ENCODE measurements at places on chromosomes 16 and 17.

DNA sequence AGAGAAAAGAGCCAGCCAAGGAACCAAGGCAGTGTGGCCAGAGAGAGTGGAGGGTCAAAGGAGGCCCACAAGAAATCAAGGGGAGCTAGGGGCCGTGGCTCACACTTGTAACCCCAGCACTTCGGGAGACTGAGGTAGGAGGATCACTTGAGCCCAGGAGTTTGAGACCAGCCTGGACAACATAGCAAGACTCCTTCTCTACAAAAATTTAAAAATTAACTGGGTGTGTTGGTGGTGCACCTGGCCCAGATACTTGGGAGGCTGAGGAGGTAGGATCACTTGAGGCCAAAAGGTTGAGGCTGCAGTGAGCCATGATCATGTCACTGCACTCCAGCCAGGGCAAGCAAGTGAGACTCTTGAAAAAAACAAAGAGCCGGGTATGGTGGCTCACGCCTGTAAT is 18.9 kb upstream of the TFAP4 start:
- DNase-seq, result no peak

DNA sequence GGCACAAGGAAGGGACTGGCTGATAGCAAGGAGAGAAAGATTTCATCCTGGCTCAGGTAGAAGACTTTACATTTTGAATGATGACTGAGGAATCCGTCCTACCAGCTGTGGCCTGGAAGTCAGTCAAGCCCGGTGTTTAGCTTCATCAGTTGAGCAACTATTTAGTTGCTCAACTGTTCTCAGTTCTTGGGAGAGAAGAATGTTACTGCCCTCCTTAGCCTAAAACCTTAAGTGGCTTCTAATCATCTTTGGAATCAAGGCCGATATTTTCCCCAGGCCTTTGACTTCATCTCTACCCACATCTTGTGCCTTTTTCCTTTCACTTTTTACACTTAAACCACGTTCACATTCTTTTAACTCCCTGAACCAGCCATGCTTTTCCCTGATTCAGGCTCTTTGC is 17.3 kb upstream of the RBL2 start:
- DNase-seq, result no peak

GRCh38 chr17:1693339-1693738 is 8.7 kb upstream of the PRPF8 start:
- no peak for DNase-seq

- DNase-seq, result no peak
Observed at GRCh38 chr16:82864332-82865040, 237.7 kb downstream of the CDH13 start.

GRCh38 chr17:55259684-55260111 is 5.1 kb upstream of the HLF start:
- no peak for DNase-seq

DNA sequence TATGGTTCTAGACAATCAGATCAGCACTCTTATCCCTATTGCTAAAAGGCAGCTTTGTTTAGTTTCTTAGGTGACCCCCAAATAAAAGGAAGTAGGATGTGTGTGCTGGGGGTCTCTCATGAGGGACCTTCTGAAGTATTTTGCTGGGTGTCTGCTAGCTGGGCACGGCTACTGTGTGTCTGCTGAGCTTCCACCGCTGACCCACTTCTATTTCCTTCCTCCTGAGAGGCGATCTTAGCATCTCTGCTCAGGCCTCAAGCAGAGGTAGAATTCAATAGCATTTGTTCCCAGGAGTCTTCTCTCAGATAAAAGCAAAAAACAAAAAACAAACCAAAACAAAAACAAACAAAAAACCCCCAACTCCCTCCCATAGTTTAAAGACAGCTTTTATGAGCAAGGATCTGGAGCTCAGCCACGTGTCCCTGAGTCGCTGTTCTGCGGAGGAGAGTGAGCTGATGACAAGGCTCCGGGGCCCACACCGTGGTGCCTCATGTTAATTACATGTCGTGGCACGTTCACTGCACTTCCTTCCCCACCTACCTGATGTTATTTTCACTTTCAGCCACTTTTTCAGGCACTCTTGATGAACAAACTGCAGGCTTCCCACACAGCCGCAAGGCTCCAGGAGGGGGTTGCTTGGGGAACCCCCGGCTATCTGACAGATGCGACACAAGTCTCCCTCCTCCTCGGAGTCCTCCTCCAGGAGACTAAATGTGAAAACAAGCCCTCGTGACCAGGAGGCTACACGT is 83.5 kb downstream of the MARCHF10 start:
- peak; percentile 41 for DNase-seq

GRCh38 chr16:58177353-58177710 is 20.6 kb downstream of the CSNK2A2 start:
- DNase-seq, result no peak

GRCh38 chr16:66359012-66359411 is 7.5 kb upstream of the CDH5 start:
- no peak for DNase-seq

GRCh38 chr17:28865946-28866752 is 11.3 kb downstream of the ERAL1 start:
- DNase-seq, result no peak

DNA sequence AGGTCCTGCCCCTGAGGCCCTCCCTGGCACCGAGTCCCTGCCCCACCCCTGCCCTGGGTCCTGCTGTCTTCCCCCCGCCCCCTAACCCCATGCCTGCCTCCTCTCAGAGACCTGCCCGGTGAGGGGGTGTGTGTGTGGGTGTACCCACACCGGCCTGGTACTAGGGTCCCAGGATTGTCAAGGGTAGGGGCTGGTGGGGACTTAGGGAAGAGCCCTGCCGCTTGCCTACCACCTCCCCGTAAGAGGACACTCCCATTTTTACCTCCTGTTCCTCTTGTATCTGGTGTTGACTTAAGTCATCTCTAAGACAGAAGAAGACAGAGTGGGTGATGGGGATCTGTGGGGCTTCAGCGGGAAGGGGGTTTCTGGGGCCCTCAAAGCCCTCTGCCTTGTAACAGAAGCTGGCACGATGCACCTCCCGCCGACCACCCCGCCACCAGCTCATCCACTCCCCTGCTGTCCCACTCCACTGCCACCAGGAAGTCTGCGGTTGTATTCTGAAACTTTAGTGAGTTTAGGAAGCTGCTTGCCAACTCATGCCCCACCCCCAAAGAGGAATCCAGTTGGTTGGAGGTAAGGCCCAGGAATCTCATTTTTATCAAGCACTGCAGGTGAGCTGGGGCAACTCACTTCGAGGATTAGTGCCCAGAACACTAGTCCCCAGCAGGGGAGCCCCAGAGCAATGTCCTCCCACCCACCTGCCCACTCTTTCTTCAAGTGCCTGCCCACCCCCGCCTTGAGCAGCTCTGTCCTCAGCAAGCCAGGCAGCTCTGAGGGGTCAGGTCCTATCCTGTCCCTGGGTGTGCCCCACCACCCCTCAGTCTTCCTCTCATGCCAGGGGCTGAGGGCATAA is 5.6 kb downstream of the SPATA32 start:
- no peak for DNase-seq

DNA sequence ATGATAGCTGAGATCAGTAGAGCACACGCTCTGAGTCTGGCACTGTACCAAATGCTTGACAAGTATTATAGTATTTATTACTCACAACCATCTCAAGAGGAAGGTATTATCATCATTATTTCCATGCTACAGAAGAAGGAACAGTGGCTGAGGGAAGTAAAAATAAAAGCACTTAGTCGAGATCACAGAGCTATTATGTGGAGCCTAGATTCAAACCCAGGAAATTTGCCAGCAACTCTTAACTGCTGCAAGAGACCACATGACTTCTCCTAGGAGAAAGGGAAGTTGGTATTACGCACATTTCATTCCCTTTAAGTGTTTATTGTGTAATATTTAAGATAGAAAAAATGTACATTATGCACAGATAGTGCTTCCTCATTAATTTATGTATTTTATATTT is 1.0 kb upstream of the RHOT1 start:
- DNase-seq, result no peak

DNA sequence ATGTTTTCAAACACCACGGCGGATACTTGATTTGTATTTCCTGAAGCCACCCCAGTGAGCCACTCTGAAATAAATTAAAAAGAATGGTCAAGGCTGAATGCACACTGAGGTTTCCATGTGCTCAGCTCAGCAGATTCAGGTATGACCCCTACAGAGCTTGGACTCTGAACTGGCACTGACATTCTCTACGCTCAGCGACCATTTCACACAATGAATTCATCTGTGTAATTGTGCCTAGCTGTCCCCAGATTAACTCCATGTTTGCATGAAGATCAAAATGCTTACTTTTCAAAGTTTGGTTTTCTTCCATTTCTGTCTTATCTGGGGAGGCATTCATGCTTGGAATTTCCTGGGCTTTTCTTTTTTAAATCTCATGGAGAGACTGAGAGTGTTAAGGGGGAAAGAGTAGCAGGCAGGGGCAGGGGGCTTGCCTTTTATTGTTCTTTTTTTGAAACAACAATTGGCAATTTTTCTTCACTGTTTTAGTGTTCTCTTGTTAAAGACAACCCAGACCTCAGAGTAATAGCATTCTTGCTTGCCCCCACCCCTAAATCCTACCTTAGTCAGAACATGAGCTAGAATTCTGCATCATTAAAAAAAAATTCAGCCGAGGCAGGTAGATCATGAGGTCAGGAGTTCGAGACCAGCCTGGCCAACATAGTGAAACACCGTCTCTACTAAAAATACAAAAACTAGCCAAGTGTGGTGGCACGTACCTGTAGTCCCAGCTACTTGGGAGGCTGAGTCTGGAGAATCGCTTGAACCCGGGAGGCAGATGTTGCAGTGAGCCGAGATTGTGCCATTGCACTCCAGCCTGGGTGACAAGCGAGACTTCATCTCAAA is 85.5 kb upstream of the HNF1B start:
- DNase-seq, result no peak

- no peak for DNase-seq
Observed at GRCh38 chr17:75153780-75154194, 525 bp downstream of the JPT1 start.

DNA sequence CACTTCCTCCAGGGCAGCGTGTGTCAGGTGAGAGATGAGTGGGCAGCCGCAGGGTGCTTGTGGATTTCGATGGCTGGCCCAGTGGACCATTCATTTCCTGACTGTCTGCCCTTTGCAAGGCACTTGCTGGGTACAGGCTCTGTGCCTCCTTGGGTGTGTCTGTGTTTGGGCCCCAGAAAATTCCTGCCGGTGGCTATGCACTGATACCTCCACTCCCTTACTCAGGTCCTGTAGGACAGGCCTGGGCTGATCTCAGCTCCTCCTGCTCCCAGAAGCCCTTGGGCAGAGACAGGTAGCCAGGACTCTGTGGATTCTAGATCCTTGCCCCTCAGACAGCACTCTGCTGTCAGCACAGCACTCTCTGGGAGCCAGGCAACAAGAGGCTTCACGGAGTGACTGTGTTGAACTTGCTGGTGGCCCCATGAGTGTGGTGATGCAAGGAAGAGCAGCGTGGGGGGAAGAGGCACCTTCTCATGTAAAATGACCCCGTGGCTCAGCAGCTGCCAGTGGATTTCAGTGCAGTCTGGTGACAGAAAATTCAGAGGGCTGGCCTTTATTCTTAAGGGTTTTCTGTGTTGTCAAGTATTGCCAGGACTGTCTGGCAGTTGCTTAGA is 29.0 kb downstream of the PGS1 start:
- no peak for DNase-seq

DNA sequence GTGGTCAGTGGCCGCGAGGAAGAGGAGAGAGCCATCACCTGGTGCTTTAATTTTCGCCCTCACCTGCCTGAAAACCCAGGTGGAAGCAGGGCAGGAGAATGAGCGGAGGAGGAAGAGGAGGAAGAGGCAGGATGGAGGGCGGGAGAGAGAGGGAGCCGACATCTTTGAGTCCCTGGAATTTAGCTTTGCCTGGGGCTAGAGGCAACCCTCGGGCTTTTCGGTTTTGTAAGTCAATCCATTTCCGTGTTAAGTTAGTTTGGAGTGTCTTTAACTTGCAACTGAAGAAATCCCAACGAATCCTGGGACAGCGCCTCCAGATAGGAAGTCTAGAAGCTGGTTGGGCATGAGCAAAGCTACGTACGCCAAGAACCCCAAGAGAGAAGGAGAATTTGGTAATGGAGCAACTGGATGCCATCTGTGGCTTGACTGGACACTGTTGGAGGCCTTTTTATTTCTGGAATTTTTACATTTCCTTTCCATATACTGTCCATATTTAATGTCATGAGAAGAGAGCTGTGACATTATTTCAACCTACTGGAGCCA is 36.9 kb upstream of the ATP2A3 start:
- no peak for DNase-seq

- no peak for DNase-seq
Observed at GRCh38 chr17:72838068-72838467, 254.4 kb downstream of the SLC39A11 start.

DNA sequence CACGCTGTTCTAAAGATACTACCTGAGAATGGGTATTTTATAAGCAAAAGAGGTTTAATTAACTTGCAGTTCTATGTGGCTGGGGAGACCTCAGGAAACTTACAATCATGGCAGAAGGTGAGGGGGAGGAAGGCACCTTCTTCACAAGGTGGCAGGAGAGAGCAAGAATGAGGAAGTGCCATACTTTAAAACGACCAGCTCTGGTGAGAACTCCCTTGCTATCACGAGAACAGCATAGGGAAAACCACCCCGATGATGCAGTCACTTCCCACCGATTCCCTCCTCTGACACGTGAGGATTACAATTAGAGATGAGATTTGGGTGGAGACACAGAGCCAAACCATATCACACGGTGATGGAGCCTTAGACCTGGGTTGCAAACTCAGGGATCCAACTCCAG is 317.5 kb upstream of the EEF2KMT start:
- DNase-seq, result no peak

GRCh38 chr17:27915709-27916108 is 22.5 kb upstream of the LYRM9 start:
- no peak for DNase-seq

DNA sequence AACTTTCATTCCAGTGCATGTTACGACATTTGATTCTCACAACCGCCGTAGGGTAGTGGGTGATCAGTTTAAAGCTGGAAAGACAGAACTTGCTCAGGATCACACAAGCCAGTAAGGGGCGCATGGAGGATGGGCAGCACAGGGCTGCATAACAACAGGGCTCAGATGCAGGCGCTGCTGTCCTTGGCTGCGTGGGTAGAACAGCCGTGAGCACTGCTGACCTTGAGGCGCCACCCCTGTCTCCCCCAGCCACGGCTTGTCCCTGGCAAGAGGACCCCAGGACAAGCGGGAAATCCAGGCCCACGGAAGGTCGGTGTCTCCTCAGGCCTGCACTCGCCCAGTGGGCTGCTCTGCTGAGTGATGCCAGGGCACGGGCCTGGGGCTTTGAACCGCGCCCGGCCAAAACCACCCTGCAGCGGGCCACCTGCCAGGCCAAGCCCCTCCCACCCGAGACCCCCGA is 84.7 kb downstream of the LMF1 start:
- no peak for DNase-seq

- no peak for DNase-seq
Observed at GRCh38 chr16:64391063-64391600, 730.7 kb downstream of the CDH11 start.

DNA sequence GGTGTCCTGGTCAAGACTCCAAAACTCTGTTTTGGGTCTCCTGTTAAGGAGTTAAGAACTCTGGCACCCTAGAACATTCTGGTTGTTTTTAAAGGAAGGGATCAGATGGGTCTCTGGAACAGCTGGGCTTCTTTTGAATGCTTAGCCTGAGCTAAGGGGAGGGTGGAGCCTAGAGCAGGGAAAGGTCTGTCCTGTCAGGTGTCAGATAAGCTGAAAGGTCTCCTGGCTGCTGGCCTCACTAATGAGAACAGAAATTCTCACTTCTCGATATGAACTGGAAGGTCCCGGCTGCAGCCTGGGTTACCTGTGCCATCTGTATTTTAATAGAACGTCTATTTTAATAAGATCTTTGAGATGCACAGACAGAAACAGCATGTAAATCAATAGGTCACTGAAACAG is 69.0 kb downstream of the RAP1GAP2 start:
- no peak for DNase-seq

All from stimulated activated CD4-positive, alpha-beta T cell treated with anti-CD3 and anti-CD28 coated beads, Interleukin-15, amount 100 ng/mL, for 1 hour (primary cell).